Substantia nigra (tissue), 51 donors: ENCODE measurements at places on chromosomes 13 and 19.

DNA sequence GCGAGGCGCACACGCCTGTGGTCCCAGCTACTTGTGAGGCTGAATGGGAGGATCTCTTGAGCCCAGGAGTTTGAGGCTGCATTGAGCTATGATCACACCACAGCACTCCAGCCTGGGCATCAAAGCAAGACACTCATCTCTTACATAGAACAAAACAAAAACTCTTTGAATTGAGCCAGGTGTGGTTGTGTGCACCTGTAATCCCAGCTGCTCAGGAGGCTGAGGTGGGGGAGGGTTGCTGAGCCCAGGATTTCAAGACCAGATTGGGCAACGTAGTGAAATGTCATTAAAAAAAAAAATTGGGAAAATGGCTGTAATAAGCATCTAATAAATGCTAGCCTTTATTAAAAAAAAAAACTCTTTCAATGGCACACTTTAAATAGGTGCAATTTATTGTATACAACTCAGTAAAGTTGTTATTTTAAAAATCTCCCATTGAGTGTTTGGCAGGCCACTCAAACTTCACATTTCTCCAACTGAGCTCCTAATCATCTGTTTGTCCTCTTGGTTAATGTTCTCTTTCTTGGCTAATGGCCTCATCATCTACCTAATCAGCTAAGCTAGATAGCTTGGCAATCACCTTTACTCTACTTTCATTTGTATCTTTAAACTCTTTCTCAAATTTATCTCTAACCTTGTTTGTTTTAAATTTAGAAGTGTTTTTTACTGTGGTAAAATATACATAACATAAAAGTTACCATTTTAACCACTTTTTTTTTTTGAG is 28.1 kb upstream of the HMGB1 start:
- no peak for DNase-seq

DNA sequence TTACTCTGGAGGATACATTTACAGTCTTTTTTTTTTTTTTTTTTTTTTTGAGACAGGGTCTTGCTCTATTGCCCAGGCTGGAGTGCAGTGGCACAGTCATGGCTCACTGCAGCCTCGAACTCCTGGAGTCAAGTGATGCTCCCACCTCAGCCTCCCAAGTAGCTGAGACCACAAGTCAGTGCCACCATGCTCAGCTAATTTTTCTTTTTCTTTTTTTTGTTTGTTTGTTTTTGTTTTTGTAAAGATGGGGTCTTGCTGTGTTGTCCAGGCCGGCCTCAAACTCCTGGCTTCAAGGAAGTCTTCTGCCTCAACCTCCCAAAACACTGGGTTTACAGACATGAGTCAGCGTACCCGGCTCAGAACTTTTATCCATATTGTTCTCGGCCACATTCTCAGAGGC is 64.5 kb downstream of the INSR start:
- no peak for DNase-seq

GRCh38 chr19:56120371-56121179 is 520 bp downstream of the ZNF787 start:
- peak; percentile 74 for DNase-seq

GRCh38 chr19:566403-566802 is 6.0 kb upstream of the BSG start:
- no peak for DNase-seq

DNA sequence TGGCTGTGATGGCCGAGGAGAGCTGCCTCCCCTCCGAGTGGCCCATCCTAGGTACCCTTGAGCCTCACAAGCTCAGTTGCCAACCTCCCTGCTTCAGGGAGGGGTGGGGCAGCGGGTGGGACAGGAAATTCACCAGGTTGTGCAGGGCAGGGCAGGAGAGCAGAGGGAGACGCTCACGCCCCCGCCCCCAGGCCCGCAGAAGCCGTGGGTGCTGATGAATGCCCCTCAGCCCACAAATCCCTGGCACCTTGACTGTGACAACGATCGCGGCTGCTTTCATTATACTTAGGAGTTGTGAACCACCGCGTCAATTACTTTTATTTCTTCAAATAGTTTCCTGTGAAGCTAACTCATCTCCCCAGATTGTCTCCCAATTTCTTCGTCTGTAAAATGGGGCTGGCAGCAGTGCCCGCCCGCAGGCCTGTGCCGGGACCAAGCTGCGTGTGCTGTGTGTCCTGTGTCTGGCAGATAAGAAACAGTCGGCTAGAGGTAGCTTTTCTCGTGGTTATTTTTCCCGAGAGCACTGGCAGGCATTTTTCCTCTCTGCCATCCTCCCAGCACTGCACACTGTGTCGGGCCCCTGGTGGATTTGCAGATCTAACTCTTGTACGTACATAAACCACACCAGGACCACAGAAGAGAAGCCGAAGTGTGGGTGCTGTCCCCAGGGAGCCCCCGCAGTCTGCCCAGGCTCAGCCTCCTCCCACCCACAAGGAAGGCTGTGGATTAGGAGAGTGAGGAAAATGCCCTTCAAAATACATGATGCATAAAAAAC is 7.9 kb upstream of the RASA3 start:
- no peak for DNase-seq

- DNase-seq = no peak
Measured at GRCh38 chr19:17950310-17951156, 16.4 kb upstream of the KCNN1 start.

DNA sequence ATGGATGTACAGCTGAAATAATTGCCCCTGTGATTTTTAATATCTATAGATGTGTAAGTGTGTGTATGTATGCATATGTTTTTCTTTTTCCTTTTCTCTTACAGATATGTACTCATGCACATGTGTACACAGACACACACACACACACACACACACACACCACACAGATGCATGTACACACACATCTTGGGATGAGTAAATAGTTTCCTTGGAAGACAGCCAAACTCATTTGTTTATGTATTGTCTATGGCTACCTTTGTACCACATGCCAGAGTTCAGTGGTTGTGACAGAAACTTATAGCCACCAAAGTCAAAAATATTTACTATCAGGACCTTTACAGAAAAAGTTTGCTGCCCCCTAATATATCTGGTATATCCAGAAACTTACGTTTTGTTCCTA is 192.6 kb downstream of the MAB21L1 start:
- DNase-seq = no peak

GRCh38 chr19:38049105-38049649 is 142.2 kb downstream of the SIPA1L3 start:
- DNase-seq = no peak

DNA sequence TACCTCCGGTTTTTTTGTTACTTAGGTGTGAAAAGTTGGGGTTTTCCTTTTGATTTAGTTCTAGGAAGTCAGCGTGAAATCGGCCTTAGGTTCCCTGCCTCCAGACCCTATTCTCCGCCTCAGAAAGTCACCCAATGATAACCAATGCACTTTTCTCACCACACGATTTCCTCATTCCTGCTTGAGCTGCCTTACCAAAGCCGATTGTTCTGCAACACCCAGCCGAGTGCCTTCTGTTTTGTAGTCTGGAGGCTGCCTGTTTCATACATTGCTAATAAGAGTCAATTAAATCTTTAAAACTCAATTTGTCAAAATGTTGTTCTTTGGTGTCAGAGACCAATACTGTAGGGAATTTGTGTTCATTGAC is 39.7 kb downstream of the GJA3 start:
- DNase-seq = no peak

DNA sequence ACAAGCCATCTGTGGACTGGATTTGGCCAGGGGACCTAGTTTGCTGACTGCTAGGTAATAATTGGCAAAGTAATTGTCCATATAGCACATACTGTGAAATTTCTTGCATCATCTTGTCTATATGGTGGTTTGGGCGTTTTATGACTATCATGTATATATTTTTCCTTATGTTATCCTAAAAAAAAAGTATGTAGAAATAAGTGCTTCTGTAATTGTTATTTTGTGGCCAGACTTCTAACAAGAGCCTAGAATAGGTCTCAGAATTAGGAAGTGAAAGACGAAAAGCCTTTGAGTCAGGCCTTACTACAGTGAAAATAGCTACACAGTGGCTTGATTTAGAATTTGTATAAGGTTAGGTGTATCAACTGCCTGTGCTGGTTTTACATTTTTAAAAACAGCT is 4.2 kb downstream of the FNDC3A start:
- no peak for DNase-seq

GRCh38 chr19:34178274-34178610 is 5.9 kb downstream of the LSM14A start:
- DNase-seq = no peak

DNA sequence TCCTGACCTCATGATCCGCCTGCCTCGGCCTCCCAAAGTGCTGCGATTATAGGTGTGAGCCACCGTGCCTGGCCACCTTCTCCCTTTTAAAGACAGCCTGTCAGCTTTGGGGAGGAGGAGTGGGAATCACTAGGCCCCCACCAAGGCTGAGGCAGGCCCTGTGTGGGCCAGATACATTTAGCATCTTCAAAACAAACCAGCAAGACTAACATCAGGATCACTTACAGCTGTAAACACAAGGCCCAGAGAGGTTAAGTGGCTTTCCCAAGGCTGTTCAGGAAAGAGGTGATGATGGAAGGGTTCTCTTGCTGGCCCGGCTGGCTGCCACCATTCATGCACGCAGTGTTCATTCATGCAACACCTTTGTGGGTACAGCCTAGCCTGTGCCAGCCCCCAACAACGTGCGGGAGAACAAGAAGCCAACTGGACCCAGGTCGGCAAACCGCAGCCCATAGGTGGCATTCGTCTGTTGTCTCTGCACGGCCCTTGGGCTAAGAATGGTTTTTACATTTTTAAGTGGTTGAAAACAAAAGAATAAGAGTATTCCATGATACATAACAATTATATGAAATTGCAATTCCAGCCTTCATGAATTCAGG is 23.0 kb downstream of the IER2 start:
- DNase-seq = no peak

DNA sequence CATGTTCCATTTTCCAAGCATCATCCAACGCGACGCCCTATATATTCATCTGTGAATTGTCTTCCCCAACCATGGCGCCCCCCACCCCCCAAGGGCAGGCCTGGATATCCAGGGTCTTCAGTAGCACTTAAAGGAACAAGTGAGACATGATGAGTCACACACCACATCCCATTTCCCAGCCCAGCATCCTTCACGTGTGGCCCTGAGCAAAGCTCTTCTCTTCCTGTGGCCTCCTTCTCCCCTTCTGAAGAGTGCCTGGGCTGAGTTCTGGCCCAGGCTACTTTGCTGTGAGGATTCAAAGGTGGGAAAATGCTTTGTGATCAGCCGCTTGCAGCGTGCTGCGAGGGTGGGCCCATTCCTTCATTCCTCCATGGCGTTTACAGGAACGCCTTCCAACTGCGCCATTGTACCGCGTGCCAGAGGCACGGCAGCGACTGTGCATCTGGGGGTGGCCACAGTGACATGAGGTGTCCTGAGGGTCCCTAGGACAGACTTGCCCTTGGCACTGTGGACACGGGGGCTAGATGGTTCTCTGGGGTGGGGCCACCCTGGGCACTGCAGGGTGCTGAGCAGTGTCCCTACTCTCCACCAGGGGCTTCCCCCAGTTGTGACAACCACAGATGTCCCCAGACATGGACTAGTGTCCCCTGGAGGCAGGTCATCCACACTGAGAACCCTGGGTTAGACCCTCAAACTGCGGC is 11.7 kb downstream of the PLIN4 start:
- DNase-seq = no peak

- DNase-seq = peak; percentile 68
Measured at GRCh38 chr19:33796164-33796875, at the start of gene KCTD15. Gene KCTD15, plus strand, starts transcription at chr19:33796870. Its CDS starts 3,585 bp downstream, at chr19:33800455.

DNA sequence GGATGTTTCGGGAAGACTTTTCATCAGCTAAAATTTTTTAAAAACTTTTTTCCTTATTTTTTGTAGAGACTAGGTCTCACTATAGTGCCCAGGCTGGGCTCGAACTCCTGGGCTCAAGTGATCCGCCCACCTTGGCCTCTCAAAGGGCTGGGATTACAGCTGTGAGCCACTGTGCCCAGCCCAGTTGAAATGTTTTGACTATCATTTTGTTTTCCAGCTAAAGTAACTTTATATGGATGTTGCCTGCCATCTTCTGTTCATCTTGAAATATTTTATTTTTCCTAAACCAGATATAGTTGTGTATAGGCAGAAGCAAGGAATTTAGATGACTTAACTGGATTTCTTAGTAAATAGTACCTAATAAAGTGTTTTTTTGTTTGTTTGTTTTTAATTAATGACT is 7.0 kb downstream of the CAB39L start:
- DNase-seq = peak; percentile 2

DNA sequence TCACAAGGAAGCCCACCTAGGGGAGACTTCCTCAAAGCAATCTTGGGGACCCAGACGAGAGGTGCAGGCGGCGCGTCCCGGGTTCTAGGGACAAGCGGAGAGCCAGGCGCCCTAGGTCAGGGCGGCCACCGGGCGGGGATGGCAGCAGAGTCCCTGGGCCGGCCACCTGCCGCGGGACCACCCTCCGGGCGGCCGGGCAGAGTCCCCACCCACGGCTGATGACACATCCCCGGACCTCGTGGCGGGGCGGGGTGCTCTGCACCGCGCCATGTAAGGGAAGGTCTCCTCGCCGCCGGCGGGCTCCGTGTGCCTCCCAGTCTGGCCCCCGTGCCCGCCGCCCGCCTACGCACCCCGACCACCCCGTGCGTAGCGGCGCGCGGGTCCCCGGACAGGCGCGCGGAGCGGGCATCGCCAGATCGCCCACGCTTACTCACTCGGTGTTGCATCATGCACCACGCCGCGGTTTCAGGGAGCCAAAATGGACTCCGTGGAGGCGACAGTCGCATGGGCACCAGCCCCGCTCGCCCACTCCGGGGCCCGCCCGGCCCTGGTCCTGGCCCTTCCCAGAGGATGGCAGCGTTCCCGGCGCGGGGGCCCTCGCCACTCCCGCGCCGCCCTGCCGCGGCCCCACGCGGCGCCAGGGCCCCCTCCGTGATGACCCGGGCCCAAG is 643 bp downstream of the SLC7A1 start:
- peak; percentile 54 for DNase-seq

GRCh38 chr13:42001580-42001979 is 40.7 kb upstream of the VWA8 start:
- DNase-seq = no peak

DNA sequence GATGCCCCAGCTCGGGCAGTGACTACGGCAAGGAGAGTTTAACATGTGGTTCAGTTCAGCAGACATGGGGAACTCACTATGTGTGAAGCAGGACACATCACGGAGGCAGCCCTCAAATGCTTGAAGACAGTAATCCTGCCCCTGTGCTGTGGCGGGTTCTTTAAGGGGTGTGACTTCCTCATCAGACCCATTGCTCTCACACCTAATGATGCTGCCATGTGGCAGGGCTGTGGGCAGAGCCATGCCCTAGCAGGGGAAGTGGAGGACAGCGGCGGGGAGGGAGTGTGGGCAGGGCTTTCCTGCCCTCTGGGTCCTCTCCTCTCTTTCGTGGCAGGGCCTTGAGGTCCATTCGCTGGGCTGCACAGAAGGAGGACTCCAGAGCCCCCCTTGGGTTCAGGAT is 131.1 kb upstream of the GJB6 start:
- DNase-seq = no peak
